Left lung (tissue), 14 donors: ENCODE measurements at places on chromosomes 4 and X. TPM values are rescaled to one million over a fixed set of nuclear protein-coding genes. Genes with fewer than 3 reads are reported as not detected.

Gene TKTL1
- 0.47 TPM for total RNA-seq

Gene MAGED4
- 7.0 TPM for total RNA-seq

Gene RBM46
- not detected for total RNA-seq

Gene C4orf54
- total RNA-seq: 0.12 TPM

Gene PRIMPOL
- 11.8 TPM for total RNA-seq

Gene NPNT
- total RNA-seq: 380 TPM

Gene FHIP1A
- total RNA-seq: 20.0 TPM

Gene SASH3
- 62.9 TPM for total RNA-seq

Gene FAM149A
- total RNA-seq: 10.1 TPM

Gene IQCM
- total RNA-seq: not detected

Gene MMRN1
- total RNA-seq: 24.1 TPM

Gene SULT1B1
- total RNA-seq: 25.0 TPM

Gene MAPK10
- 17.4 TPM for total RNA-seq

Gene DCLK2
- 5.2 TPM for total RNA-seq

Gene SH3BGRL
- 110 TPM for total RNA-seq

Gene IL9R
- total RNA-seq: 1.8 TPM

Gene RNF212
- 9.8 TPM for total RNA-seq

- H3K27ac ChIP-seq: no peak overlapping the region
- no peaks in the 10 kb centered on the region for H3K27me3 ChIP-seq
- no peak for DNase-seq
- no peak overlapping the region for H3K4me3 ChIP-seq
- no peaks in the 10 kb centered on the region for H3K4me1 ChIP-seq
Measured at GRCh38 chr4:25258980-25259578, 25.2 kb downstream of the PI4K2B start.

DNA sequence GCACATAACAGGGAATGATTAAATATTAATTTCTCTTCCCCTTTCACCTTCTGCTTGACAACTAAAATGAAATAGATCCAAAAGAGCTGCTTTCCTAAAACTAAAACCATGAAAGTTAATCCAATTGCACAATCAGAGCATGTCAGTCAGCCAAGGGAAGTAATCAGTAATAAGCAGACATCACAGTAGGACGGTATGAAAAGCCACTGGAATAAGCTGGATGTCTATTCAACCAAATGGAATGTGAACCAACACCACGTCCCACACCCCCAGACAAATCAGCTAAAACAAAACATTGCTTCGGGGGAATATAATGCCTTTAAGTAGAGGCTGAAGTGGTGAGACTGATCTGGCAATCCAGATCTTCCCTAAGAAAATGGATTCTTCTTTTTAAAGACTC lies 859.4 kb upstream of the FTHL17 start:
- no peaks in the 10 kb centered on the region for H3K27me3 ChIP-seq
- no peak for DNase-seq
- H3K27ac ChIP-seq: no peak overlapping the region
- H3K36me3 ChIP-seq: no peaks in the 10 kb centered on the region

GRCh38 chr4:184705692-184706091 lies 28.2 kb downstream of the CENPU start:
- H3K4me3 ChIP-seq: no peak overlapping the region
- no peaks in the 10 kb centered on the region for H3K27me3 ChIP-seq
- peaks cover 3% of the 10 kb centered on the region for H3K36me3 ChIP-seq

- no peaks in the 10 kb centered on the region for H3K27me3 ChIP-seq
- no peak for DNase-seq
Measured at GRCh38 chr4:187479511-187479910, 516.1 kb upstream of the ZFP42 start.

GRCh38 chr4:54065282-54066087 lies 1.1 kb upstream of the CHIC2 start:
- peak overlapping the region; percentile 98 for H3K27ac ChIP-seq
- peaks cover 38% of the 10 kb centered on the region for H3K4me1 ChIP-seq
- H3K4me3 ChIP-seq: no peak overlapping the region
- no peak for DNase-seq
- H3K27me3 ChIP-seq: no peaks in the 10 kb centered on the region

GRCh38 chr4:41205854-41206460 lies 8.4 kb downstream of the APBB2 start:
- H3K27ac ChIP-seq: no peak overlapping the region
- no peaks in the 10 kb centered on the region for H3K27me3 ChIP-seq

- H3K4me3 ChIP-seq: no peak overlapping the region
- H3K4me1 ChIP-seq: no peaks in the 10 kb centered on the region
- no peak overlapping the region for H3K27ac ChIP-seq
- no peaks in the 10 kb centered on the region for H3K36me3 ChIP-seq
Measured at GRCh38 chr4:108223313-108223712, 54.6 kb upstream of the LEF1 start.

GRCh38 chr4:183180621-183181020 lies 81.6 kb downstream of the WWC2 start:
- no peaks in the 10 kb centered on the region for H3K27me3 ChIP-seq
- no peaks in the 10 kb centered on the region for H3K36me3 ChIP-seq
- H3K4me1 ChIP-seq: peaks cover 11% of the 10 kb centered on the region
- no peak for DNase-seq

DNA sequence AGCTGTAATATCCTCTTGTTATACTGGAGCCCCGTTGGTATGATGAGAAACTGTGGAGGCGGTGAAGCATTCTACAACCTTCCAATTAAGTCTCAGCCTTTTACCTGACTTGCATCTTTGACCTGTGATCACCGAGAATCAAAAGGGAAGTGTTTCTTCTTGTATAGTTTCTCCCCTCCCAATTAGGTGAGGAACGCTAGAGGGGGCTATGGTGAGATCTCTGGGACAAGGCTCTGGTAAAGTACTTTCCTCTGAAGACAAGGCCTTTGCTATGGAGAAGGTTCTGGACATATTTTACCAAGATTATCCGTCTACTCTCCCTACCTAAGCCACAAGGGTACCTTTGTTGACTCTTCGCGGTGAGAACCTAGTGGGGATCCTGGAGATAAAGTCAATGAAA lies 111.3 kb downstream of the CBLL2 start:
- DNase-seq: no peak
- no peak overlapping the region for H3K27ac ChIP-seq
- H3K4me3 ChIP-seq: no peak overlapping the region
- H3K36me3 ChIP-seq: no peaks in the 10 kb centered on the region

DNA sequence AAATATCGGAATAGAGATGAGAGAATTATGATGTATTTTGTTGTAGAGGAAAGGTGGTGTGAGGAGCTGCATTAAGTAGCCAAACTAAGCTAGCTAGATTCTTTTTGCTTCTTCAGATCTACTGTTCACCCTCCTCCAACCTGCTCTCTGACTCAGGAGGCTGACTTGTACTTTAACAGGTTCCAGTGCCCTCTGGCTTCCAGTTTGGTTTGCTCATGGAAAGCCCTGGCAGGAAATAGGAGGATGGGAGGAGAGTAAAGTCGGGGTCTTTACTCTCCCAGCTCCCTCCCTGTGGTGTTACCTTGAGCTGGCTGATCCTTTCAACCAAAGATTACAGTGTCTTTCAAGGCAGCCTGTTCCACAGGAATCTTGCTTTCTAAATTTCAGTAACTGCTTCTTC lies 277.0 kb upstream of the EDA2R start:
- H3K36me3 ChIP-seq: no peaks in the 10 kb centered on the region
- H3K27me3 ChIP-seq: no peaks in the 10 kb centered on the region
- H3K4me1 ChIP-seq: no peaks in the 10 kb centered on the region
- no peak overlapping the region for H3K4me3 ChIP-seq
- no peak for DNase-seq
- no peak overlapping the region for H3K27ac ChIP-seq

DNA sequence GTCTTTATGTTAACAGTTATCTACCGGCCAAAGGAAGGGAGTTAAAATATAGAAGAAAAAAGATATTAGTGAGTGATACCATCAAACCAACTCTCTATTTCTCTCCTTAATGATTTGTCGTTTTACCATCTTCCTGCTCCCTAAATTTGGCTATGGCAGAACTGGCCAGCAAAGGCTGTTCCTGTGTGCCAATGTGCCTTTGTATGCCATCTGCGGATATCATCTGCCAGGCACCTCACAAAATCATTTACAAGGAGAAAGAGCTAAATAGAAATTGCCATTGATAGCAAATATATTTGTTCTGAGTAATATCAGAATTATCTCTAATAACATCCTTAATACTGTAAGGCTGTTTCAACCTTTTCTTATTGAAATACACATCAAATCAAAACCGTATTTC lies 22.4 kb downstream of the GPM6A start:
- H3K27ac ChIP-seq: no peak overlapping the region
- DNase-seq: no peak
- H3K36me3 ChIP-seq: no peaks in the 10 kb centered on the region

GRCh38 chr4:20529691-20530090 lies 170.6 kb upstream of the PACRGL start:
- no peak overlapping the region for H3K27ac ChIP-seq
- H3K36me3 ChIP-seq: no peaks in the 10 kb centered on the region
- no peak overlapping the region for H3K4me3 ChIP-seq
- H3K4me1 ChIP-seq: no peaks in the 10 kb centered on the region
- H3K27me3 ChIP-seq: no peaks in the 10 kb centered on the region

DNA sequence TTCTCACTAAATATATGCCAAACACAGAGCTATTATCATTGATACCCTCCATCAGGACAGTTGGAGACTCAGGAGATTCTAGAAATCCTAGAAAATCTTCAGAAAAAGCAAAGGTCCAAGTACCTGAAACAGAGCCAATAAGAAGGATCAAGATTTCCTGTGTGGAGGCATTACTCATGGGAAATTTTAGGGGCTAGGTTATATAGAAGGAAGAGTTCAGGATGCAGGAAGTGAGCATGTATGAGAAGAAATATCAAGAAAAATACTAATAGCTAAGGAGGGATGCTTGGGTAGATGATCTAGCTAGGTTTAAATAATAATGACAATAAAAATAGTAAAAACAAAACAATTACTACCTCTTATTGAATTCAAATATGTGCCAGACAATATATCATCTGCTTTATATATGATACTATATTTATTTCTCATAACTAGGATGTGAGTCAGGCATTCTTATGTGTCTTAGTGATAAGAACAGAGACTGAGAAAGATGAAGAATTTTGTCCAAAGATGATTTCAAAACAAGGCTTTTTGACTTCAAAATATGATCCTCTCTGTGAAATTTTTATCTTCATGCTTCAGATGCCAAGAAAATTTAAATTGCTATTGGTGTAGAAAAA lies 66.4 kb upstream of the HHIP start:
- no peak overlapping the region for H3K27ac ChIP-seq
- DNase-seq: no peak
- H3K4me1 ChIP-seq: no peaks in the 10 kb centered on the region
- H3K36me3 ChIP-seq: no peaks in the 10 kb centered on the region
- no peaks in the 10 kb centered on the region for H3K27me3 ChIP-seq
- no peak overlapping the region for H3K4me3 ChIP-seq

DNA sequence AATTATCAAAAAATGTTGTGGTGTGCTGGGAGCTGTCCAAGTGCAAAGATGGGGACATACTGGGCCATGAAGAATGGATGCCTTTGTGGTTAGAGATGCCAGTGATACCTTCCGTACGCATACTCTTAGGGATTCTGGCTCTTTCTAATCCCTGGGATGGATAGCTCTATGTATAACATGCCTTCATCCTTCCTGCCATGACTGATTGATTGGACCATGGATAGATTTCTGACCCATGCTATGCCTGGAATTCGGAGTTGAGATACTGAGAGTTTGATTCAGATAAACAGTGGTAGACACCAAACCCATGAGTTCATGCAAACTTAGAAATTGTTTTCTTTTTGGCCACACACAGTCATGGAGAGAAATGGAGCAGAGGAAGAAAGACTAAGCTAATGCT lies 147.2 kb upstream of the WDFY3 start:
- no peaks in the 10 kb centered on the region for H3K4me1 ChIP-seq
- DNase-seq: no peak
- H3K4me3 ChIP-seq: no peak overlapping the region
- H3K27ac ChIP-seq: no peak overlapping the region
- no peaks in the 10 kb centered on the region for H3K36me3 ChIP-seq

- no peak for DNase-seq
- H3K36me3 ChIP-seq: no peaks in the 10 kb centered on the region
- H3K4me1 ChIP-seq: no peaks in the 10 kb centered on the region
Measured at GRCh38 chrX:44415639-44416386, 72.3 kb upstream of the EFHC2 start.

DNA sequence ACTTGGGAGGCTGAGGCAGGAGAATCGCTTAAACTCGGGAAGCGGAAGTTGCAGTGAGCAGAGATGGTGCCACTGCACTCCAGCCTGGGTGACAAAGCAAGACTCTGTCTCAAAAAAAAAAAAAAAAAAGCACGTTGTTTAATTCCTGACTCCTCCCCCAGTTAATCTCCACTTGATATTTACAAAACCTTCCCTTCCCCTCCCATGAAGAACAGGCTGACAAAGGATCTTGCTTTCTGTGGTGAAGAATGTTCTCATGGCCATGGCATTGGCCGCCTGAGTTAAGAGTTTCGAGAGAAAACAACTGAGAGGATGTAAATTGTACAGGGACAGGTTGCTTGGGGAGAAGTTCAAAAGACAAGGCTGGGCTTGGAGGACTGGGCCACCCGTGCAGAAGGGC lies 168.2 kb upstream of the BCOR start:
- H3K27me3 ChIP-seq: no peaks in the 10 kb centered on the region
- peaks cover 3% of the 10 kb centered on the region for H3K4me1 ChIP-seq
- no peak overlapping the region for H3K27ac ChIP-seq
- DNase-seq: no peak
- no peak overlapping the region for H3K4me3 ChIP-seq

- H3K27ac ChIP-seq: no peak overlapping the region
- no peak overlapping the region for H3K4me3 ChIP-seq
- DNase-seq: no peak
- no peaks in the 10 kb centered on the region for H3K27me3 ChIP-seq
Measured at GRCh38 chr4:127364397-127364796, 268.4 kb upstream of the INTU start.

GRCh38 chr4:163331629-163332376 lies 593 bp downstream of the NPY1R start:
- DNase-seq: no peak
- H3K36me3 ChIP-seq: no peaks in the 10 kb centered on the region
- H3K4me3 ChIP-seq: peak overlapping the region; percentile 36
- H3K27ac ChIP-seq: no peak overlapping the region
- H3K27me3 ChIP-seq: peaks cover 66% of the 10 kb centered on the region

GRCh38 chrX:17475449-17476217 lies 100.6 kb downstream of the NHS start:
- no peak for DNase-seq
- no peaks in the 10 kb centered on the region for H3K27me3 ChIP-seq
- no peak overlapping the region for H3K4me3 ChIP-seq
- H3K27ac ChIP-seq: no peak overlapping the region

DNA sequence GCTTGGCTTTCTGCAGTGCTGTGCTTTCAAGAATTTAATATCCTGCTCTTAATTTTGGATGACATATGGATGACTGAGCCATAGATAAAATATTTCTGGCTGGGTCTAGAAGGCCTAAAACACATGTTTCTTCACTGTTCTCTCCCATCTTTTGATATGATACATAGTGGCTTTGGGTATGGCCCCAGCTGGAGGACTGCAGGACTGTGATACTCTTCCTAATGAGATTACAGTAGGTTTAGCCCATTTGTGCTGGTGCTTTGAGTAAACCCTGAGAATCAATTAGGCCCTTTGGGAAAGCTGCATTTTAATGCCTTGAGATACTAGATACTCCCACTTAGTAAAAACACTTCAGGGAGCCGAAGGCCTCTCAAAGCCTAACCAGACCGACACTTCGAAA lies 38.0 kb downstream of the KIT start:
- H3K4me3 ChIP-seq: no peak overlapping the region
- no peaks in the 10 kb centered on the region for H3K36me3 ChIP-seq
- H3K27me3 ChIP-seq: no peaks in the 10 kb centered on the region
- H3K27ac ChIP-seq: no peak overlapping the region
- no peaks in the 10 kb centered on the region for H3K4me1 ChIP-seq

GRCh38 chr4:16092682-16093319 lies 9.0 kb upstream of the PROM1 start:
- DNase-seq: no peak
- H3K36me3 ChIP-seq: no peaks in the 10 kb centered on the region
- no peaks in the 10 kb centered on the region for H3K4me1 ChIP-seq
- no peaks in the 10 kb centered on the region for H3K27me3 ChIP-seq
